Choroid plexus epithelial cell (primary cell): ENCODE measurements at places on chromosomes 11 and 22.

GRCh38 chr11:68381716-68382115 lies 69.3 kb downstream of the LRP5 start:
- DNase-seq, result no peak

DNA sequence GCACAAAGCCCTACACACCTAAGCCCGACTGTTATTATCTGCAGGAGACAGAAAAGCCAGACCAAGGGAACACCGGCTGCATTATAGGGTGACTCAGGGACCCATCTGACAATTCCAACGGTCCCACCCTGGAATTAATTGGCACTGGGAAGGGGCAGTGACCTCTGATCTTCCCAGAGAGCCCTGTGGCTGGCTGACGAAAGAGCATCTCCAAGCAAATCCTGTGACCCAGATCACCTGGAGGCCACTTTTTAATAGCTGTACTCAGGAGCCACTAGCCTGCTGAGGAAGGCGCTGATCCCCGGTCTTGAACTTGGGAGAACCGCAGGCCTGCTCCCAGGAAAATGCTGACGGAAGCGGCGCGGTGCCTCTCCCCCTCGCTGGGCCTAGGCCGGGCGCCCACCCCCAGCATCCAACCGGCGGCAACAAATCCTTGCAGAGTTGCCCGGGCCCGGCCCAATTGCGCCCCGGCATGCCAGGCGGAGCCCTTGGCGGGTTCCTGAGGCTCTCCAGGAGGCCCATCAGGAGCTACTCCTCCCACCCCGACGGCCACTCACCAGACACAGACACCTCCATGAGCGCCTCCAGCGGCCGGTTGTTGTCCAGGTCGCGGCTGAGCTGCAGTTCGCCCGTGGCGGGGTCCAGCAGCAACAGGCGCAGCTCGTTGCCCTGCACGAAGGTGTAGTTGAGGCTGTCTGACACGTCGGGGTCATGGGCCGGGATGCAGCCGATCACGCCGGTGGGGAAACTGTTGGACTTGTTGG lies 4.2 kb downstream of the CELSR1 start:
- no peak for DNase-seq

DNA sequence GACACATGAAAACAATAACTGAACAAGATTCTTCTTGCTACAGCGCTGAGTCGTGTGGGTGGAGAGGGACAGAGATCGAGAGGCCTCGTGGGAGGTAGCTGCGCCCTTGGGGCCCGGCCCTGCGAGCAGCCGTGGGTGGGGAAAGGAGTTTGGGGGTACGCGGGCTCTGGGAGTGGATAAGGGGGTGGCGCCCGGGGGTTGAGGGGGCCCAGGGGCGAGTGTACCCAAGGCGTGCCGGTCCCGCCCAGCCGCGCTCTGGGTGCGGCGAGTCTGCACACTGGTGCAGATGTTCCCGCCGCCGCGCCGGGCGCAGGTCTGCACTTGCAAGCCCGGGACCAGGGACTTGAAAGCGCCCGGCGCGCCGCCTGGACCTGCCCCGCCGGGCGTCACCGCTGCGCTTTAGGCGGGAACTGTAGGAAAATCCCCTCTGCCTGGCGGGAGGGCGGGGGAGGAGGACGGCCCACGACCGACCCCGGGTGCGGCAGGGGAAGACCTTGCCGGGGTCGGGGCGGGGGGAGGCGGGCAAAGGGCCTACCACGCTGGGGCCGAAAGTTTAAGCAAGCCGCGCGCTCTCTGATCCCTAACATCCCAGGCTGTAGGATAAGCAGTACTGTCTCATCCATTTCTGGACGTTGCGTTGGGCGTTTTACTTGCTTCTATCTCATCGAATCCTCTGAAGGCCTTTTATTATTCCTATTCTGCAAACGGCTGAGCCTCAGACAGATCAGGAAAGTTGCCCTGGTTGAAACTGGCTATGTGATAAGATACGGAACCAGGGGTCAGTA lies 1.4 kb upstream of the KREMEN1 start:
- DNase-seq, result peak; percentile 23

GRCh38 chr22:19446603-19447329 lies 745 bp downstream of the C22orf39 start:
- no peak for DNase-seq

- peak; percentile 26 for DNase-seq
These were observed 20.9 kb upstream of the BAIAP2L2 start for GRCh38 chr22:38131399-38131798.

DNA sequence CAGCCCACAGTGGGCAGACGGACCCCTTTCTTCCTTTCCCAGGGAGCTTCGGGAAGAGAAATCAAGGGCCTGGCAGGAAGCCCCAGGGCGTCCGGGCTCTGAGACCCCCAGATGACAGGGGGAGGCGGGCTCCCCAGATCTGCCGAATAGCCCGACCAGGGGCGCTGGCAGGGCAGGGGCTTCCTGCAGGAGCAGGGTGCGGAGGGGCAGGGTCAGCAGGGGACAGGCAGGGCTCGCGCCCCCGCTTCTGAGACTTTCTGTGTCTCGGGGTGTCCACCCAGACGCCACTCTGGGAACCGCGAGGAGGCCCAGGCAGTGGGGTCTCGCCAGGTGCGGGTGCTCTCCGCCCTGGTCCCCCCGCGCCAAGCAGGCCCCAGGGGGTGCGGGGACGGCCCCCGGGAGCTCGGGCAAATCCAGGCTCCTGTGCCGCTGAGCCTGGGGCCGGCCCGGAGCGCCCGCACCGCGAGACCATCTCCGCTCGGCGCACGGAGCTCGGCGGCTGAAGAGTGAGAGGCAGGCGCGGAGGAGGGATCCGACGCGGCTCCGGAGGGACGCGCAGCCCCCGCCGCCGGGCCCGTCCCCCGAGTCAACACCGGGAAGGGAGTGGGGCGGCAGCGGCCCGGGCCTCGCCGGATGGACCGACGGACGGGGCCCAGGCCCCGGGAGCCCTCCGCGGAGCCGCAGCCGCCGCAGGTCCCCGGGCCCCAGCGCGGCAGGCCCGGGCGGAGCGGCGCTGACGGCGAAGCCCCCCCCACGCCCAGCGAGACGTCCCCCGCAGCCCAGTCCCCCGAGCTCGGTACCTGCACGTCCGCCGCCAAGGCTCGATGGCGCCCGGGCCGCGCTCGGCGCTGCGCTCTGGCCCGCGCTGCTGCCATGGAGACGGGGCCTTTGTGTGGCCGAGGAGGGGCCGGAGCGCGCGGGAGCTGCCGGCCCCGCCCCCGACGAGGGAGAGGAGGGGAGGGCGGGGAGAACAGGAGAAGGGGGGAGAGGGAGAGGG lies at the start of gene PLXNB2:
Gene PLXNB2 (minus strand): TSS at position 894 of the 997 bp plus-strand sequence. CDS start 17,062 bp downstream, outside the sequence.
- DNase-seq, result peak; percentile 83

- DNase-seq, result no peak
These were observed 24.1 kb downstream of the DGCR2 start for GRCh38 chr22:19098157-19098556.

DNA sequence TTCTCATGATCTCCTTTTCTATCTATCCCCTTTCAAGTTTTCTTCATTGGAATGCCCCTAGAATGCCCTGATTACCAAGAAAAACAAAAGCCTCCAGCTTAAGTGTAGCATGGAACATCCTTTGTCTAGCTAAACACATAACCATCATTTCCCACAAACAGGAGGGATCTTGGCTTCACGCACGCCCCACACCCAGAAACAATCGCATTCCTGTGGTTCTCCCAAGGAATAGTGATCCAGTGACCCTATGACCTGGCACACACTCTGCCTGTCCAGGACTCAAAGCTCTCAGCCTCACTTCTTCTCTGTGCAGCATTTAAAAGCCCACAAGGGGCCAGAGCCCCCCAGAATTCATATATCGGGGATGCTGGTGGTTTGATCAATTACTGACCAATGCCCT lies 9.3 kb upstream of the POU2AF1 start:
- no peak for DNase-seq

DNA sequence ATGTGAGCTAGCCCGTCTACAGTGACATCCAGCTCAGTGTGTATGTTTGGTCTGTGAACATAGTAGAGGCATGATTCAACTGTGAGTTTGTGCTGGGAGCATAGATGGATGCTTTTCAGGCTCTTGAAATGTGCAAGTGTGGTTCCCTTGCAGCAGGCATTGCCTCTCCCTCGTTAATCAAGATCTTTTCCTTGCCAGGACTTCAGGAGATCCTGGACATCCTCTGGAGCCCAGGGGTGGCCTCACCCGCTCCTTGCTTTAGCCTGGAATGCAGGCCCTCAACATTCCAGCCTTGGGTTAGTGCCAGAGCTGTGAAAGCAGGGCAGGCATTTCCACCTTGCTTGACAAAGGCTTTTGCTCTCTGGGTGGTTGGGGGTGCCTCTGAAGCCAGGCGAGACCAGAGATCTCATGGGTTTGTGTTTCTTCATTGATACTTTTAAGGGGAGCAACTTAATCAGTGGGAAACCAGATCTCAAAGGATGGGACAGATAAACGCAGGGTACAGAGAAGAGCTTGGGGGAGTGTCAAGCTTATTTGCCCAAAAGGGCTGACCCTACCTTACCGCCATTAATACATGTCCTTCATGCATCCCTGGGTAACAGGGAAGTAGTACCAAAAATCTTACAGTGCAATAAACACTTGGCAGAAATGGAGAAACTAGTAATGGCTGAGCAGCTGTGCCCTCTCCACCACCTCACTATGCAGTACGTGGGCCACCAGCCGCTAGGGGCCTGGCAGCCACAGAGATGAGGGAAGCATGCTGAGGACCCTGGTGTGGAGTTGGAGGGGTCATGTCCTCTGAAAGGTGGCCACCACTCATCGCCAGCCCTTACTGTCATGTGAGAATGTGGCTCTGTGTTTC lies 72.1 kb downstream of the PTPRJ start:
- peak; percentile 36 for DNase-seq

- DNase-seq, result peak; percentile 55
These were observed 705 bp upstream of the CAPN1 start for GRCh38 chr11:65180877-65181568.

GRCh38 chr11:117097389-117098268 lies 599 bp downstream of the SIK3 start:
- DNase-seq, result peak; percentile 16

GRCh38 chr11:45736424-45736823 lies 68.5 kb upstream of the SLC35C1 start:
- peak; percentile 51 for DNase-seq

GRCh38 chr11:7487360-7487759 lies 2.1 kb downstream of the OLFML1 start:
- DNase-seq, result no peak

GRCh38 chr11:102473543-102473942 lies 21.0 kb upstream of the TMEM123 start:
- DNase-seq, result no peak

DNA sequence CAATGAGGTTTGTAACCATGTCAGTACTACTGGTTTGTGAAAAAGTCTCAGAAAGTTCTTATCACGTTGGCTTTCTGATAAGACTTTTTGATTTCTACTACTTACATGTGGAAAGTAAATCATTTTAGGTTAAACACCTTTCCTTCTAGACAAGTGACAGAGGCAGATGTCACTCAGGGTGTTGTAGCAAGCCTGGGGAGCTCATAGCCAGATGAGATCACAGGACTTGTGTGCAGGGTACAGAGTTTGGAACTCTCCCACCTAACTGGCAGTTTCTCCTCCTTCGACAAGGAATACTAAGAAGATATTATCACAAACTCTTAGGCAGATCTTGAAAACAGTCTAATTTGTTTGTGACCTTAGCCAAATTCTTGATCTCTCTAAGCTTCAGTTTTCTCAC lies 49.4 kb upstream of the PICALM start:
- no peak for DNase-seq

DNA sequence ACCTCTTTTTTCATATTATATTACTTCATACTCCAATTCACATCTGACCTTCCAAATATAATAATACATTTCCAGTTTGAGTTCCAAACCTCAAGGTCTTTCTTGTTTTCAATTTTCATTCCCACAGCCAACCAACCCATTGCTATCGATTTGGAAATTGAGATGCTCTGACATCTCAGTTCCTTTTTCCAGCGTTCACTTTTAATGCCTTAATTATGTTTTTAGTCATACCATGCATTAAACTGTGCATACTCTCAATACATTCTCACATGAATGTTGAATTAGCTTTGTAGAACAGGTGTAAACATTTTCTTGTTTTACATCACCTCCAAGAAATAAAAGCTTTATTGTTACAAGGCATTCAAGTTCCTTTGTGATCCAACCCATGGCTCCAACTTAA lies 294.2 kb upstream of the ANO3 start:
- DNase-seq, result no peak

DNA sequence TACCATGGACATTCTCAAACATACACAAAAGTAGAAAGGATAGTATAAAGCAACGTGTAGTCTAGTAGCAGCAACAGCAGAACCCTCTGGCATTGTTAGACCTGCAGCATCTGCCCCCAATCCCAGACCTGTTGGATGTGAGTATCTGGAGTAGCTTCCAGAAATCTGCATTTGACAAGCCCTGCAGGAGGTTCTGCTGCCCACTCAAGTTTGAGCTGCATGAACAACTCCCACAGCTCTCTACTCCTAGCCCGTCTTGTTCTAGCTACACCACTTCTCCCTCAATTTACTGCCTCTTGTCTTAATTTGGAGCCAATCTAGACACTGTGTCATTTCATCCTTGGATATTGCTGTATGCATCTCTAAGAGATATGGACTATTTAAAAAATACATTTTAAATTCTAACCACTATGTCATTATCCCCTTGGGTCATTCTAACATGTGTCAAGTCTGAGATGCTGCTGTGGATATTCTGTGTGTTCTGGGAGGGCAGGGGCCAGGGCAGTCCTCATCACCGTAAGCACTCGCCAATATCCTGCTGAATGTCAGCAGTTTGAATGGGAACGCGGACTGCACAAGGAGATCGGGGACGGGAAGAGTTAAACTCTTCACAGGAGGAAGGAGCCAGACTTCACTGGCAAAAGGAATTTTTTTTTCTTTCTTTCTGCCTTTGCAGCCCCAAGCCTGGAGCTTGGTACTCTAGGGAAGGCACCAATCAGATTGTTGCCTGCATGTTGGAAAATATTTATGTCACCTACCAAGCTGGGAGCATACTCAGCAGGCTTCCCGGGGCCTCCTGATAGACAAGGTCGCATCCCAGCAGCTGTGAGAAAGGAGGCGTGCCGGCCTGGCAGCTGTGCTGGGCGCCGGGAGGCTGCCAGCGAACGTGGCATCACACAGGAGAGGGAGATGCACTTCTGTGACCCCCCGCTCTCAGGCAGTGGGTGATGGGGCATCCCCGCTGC lies 429.0 kb downstream of the MIAT start:
- DNase-seq, result peak; percentile 21

DNA sequence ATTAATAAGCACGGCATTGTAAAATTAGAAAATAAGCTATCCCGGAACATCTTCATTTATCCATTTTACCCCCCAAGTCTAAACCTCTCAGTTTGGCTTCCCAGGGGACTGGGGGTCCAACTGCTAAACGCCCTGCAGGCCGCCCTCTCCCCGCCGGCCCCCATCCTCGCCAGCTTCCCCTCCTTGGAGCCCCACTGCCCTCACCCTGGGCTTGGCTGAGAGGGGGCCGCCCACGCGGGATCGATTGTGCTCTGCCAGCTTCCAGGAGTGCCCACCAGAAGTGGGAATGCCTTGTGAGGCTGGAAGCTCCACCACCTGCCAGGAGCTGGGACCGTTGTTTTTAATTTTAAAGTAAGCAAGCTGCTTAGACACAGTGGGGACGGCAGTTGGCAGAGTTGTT lies 353.5 kb downstream of the TBC1D22A start:
- no peak for DNase-seq
